Progenitor cell of endocrine pancreas (in vitro differentiated cells): ENCODE measurements at places on chromosomes 4 and X.

GRCh38 chrX:131621650-131622049, 77.8 kb downstream of the OR13H1 start:
- no peak overlapping the region for H3K4me3 ChIP-seq
- H3K36me3 ChIP-seq = no peaks in the 10 kb centered on the region
- no peak overlapping the region for H3K27ac ChIP-seq
- peaks cover 3% of the 10 kb centered on the region for H3K27me3 ChIP-seq

- no peak overlapping the region for H3K4me3 ChIP-seq
- no peaks in the 10 kb centered on the region for H3K27me3 ChIP-seq
- no peak overlapping the region for H3K27ac ChIP-seq
- H3K4me1 ChIP-seq = no peaks in the 10 kb centered on the region
- H3K36me3 ChIP-seq = peaks cover 11% of the 10 kb centered on the region
Measured at GRCh38 chrX:81308086-81308829, 106.4 kb downstream of the SH3BGRL start.

GRCh38 chrX:84153538-84153937, 34.5 kb downstream of the RPS6KA6 start:
- peaks cover 6% of the 10 kb centered on the region for H3K36me3 ChIP-seq
- H3K4me1 ChIP-seq = no peaks in the 10 kb centered on the region
- no peak overlapping the region for H3K4me3 ChIP-seq
- H3K27ac ChIP-seq = no peak overlapping the region
- DNase-seq = no peak
- no peaks in the 10 kb centered on the region for H3K27me3 ChIP-seq

GRCh38 chr4:71232056-71232430, 106.8 kb upstream of the SLC4A4 start:
- no peaks in the 10 kb centered on the region for H3K27me3 ChIP-seq
- H3K36me3 ChIP-seq = peaks cover 7% of the 10 kb centered on the region
- peaks cover 58% of the 10 kb centered on the region for H3K4me1 ChIP-seq
- no peak for DNase-seq

DNA sequence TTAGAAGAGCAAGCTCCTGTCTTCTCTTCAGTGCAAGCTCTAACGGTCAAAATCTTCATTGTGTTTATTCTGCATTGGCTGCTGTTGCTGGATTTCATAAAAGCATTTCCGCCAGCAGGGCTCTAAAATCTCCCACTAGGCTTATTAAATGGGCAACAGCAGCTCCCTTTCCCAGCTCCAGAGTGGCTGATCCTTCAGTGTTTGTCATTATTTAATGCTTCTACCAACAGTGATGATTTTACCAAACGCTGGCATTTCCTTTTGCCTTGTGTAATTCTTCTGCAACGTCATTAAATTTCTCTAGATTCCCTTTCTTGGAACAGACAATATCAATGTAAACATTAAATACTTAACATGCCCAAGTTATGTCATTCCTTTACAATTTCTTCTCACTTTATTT, 20.1 kb downstream of the SLC7A11 start:
- H3K27me3 ChIP-seq = no peaks in the 10 kb centered on the region
- H3K4me3 ChIP-seq = no peak overlapping the region
- H3K4me1 ChIP-seq = peaks cover 11% of the 10 kb centered on the region
- H3K27ac ChIP-seq = no peak overlapping the region

DNA sequence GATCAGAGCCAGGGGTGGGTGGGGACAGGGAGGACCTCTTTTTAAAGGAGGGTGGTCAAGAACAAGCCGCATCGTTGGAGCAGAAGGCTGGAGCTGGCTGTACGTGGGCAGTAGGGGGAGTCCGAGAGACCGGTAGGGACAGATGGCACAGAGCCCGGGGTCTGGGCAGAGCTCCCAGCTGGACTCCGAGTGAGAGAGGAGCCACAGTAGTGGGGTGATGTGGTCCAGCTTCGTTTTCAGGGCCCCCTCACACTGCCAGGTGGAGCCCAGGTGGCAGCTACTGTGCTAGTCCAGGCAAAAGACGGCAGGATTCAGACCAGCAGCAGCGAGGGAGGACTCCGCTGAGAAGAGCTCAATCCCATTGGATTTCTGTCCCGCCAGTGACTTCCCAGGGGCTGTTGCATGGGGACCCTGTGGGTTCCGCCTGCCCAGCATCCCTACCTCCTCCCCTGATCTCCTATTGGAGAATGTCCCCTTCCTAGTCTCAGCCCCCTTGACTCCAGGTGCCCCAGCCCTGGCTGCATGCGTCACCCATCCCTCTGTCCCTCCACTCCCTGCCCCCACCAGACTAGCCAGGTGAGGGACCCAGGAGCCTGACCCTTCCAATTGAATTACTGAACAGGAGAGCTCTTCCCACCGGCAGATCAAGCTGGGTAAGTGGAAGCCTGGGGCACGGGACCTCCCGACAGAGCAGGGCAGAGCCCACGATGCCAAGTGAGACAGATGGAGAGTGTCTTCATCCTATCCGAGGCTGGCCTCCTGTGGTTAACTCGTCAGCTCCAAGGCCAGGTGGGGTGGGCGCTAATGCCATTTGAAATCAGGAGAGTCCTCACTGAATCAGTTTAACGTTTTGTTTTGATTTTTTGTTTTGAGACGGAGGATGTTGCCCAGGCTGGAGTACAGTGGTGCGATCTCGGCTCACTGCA, 2.9 kb downstream of the ARHGAP4 start:
- H3K36me3 ChIP-seq = no peaks in the 10 kb centered on the region
- DNase-seq = no peak
- no peak overlapping the region for H3K4me3 ChIP-seq
- H3K27ac ChIP-seq = no peak overlapping the region

DNA sequence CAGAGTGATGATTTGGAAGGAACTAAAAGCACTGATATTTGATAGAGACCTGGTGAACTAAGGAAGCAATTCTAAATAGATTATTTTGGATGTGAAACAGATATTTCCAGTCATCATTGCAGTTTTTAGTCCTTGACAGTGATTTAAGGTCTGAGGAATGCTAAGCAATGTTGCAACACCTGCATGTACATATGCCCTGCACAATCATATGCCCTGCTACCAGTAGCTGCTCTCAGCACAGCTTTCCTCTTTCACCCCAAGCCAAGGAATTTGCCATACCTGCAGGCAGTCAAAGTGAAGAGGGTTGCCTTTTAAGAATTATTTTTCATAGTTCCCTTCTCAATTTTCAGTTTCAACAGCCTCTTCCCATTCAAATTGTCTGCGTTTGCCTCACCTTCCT, 8.7 kb upstream of the FAM47A start:
- no peak overlapping the region for H3K27ac ChIP-seq
- DNase-seq = no peak
- H3K4me1 ChIP-seq = peaks cover 24% of the 10 kb centered on the region
- H3K4me3 ChIP-seq = no peak overlapping the region
- H3K36me3 ChIP-seq = no peaks in the 10 kb centered on the region

DNA sequence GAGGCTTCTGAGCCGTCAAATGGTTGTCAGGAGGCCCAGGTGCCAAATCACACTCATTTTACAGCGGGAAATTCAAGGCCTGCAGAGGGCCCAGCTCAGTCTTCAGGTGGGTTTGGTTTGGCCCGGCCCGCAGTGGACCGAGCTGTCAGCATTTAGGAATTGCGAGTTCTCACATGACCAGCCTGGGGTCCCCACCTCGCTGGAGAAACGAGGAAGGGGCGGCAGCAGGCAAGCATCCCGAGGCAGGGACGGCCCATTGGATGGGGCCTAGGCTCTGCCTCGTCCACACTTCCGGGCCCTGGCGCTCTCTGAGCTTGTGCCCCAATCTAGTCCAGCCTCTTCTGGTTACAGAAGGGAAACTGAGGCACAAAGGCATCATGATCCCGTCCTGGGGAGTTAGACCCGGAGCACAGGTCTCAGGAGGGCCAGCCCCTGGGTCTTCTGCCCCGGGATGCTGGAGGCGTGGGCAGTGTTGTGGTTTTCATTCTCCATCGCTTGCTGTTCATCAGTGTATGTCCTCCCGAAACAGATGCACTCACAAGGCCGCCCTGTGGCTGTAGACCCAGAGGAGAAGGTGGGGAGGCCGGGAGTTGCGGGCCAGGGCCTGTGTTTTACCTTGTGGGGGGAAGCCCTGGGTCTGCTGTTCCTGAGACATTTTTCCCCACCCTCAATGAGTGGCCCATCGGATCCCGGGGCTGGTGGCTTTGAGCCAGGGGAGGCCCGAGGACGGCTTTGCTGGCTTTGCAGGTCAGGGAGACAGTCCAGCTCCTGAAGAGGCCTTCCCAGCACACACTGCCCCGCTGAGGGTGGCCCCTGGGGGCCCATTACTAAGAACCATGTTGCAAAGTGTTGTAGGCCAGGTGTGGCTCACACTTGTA, 8.9 kb downstream of the PSAPL1 start:
- H3K27me3 ChIP-seq = peaks cover 3% of the 10 kb centered on the region
- no peak overlapping the region for H3K4me3 ChIP-seq
- no peaks in the 10 kb centered on the region for H3K36me3 ChIP-seq
- DNase-seq = no peak

GRCh38 chr4:124641715-124642381, 70.7 kb downstream of the ANKRD50 start:
- H3K4me3 ChIP-seq = no peak overlapping the region
- no peaks in the 10 kb centered on the region for H3K4me1 ChIP-seq
- no peaks in the 10 kb centered on the region for H3K27me3 ChIP-seq
- H3K36me3 ChIP-seq = peaks cover 2% of the 10 kb centered on the region
- no peak overlapping the region for H3K27ac ChIP-seq

GRCh38 chr4:176879380-176880116, 86.8 kb upstream of the VEGFC start:
- no peaks in the 10 kb centered on the region for H3K36me3 ChIP-seq
- peaks cover 46% of the 10 kb centered on the region for H3K27me3 ChIP-seq
- H3K4me1 ChIP-seq = peaks cover 4% of the 10 kb centered on the region
- no peak overlapping the region for H3K27ac ChIP-seq
- no peak for DNase-seq

DNA sequence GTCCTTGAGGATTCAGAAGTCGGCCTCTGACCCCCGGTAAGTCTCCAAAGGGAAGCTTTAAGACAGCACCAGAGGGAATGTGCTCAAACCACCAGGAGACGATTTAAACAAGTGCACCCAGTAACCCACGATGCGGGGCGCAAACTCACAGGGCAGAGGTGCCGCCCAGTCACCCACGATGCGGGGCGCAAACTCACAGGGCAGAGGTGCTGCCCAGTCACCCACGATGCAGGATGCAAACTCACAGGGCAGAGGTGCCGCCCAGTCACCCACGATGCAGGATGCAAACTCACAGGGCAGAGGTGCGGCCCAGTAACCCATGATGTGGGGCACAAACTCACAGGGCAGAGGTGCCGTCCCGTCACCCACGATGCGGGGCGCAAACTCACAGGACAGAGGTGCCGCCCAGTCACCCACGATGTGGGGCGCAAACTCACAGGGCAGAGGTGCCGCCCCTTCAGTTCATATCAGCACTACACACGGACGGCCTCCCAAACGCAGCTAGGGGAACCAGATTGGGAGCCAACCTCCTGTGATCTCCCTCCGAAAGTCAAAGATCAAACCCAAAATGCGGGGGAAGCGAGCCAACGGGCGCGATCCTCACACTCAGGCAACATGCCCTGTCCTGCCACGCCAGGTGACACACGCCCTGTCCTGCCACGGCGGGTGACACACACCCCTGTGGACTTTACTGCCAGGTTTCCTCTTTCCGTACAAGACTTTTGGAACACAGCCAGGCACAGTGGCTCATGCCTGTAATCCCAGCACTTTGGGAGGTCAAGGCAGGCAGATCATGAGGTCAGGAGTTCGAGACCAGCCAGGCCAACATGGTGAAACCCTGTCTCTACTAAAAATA, 11.3 kb downstream of the PPP2R3B start:
- peaks cover 15% of the 10 kb centered on the region for H3K4me1 ChIP-seq
- no peak overlapping the region for H3K27ac ChIP-seq
- H3K4me3 ChIP-seq = peak overlapping the region; percentile 75
- H3K27me3 ChIP-seq = peaks cover 32% of the 10 kb centered on the region
- peaks cover 3% of the 10 kb centered on the region for H3K36me3 ChIP-seq
- DNase-seq = no peak

DNA sequence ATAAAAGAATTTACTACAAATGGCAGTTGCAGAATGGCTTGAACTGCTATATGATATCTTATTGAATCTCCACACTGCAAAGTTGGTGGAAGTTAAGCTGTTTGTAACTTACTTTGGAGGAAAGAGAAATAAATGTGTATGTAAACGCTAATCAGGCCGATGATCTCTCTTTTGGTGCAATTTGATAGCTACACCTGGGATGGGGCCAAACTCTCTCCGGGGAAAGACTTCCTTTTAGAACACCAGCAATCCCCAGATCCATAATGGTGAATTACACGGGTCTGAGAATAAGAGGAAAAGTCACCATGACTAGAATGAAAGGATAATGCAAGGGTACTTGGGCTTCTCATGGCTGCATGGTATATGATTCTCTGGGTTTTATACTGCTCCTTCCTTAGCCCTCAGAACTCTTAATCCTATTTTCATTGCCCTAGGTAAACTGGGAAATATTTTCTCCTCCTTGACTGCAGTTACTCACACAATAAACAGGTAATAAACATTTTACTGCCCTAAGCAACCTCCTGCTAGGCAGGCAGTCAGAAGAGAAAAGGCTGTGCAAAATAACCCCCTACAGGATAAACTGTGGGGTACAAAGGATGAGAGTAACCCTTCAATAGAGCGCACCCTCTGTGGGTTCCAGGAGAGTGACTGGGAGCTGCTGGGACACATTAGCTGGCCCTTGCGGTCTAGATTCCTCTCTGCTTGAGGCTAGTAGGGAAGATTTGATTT, 109.3 kb downstream of the MGST2 start:
- no peak for DNase-seq
- no peak overlapping the region for H3K27ac ChIP-seq
- H3K4me3 ChIP-seq = no peak overlapping the region
- peaks cover 27% of the 10 kb centered on the region for H3K4me1 ChIP-seq
- peaks cover 8% of the 10 kb centered on the region for H3K36me3 ChIP-seq

GRCh38 chr4:148704291-148704690, 262.1 kb upstream of the NR3C2 start:
- no peak overlapping the region for H3K27ac ChIP-seq
- H3K4me1 ChIP-seq = no peaks in the 10 kb centered on the region
- DNase-seq = no peak

DNA sequence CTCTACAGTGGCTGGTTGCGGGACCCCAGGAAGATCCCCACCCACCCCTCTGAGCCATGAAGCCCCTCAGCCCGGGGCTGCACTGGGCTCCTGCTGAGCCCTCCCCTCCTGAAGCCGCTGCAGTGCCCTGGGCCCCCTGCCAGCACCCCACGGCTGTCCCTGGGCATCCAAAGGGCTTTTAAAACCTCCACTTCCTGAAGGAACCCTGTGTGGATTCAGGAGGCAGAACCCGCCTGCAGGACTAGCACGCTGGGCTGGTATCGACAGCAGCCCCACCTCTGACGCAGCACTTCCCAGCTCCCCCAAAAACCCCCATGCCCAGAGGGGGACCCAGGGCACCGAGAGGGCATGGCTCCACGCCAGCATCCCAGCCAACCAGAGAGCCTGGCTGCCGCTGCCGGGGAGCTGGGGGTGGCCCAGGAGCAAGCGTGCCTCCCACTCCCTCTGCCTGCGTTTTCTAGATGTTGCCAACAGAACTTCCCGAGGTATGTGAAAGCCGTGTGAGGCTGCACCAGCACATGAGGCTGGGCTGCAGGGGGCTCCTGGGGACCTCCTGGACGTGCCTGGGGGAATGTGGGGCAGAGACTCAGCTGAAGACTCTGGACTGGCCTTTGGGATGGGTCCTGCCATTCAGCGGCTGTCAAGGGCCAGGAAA, 6.3 kb downstream of the MXD4 start:
- no peak overlapping the region for H3K27ac ChIP-seq
- H3K4me3 ChIP-seq = no peak overlapping the region
- H3K4me1 ChIP-seq = peaks cover 2% of the 10 kb centered on the region
- no peak for DNase-seq
